ENCODE measurements at places on chromosomes 11 and 22.

DNA sequence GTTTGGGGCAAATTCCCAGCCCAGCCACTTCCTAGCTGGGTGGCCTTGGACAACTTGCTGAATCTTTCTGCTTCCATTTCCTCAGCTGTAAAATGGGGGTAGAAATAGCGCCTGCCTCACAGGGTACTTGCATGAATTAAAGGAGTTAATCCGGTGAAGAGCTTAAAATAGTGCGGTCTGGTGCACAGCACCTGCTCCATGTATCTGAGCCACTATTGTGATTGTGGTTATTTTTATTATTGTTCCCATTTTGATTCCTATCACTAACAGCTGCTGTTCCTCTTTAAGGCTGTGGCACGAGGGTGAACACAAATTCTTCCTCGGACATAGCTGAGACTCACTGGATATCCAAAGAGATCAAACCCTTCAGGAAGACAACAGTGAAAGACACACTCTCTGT, 46.9 kb upstream of the TP53I11 start:
- DNase-seq = no peak

- no peak for DNase-seq
Observed at GRCh38 chr22:39250131-39250530, 5.3 kb upstream of the PDGFB start.

DNA sequence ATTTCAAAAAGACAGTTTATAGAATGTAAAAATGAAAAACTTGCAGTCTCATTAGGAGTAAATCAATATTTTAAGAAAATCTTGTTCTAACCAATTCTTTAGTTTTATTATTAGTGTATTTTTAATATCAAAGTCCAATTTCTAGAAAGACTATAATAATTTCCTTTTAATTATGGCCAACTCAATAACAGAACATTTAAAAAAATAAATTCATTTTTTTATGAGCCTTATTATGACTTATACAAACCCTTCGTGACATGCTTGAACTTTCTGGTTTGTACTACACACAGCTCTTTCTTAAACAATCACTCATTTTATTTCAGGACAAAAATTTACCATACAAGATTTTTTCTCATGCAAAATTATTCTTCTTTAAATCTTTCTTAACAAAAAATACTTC, 11.7 kb upstream of the MRGPRE start:
- DNase-seq = no peak

DNA sequence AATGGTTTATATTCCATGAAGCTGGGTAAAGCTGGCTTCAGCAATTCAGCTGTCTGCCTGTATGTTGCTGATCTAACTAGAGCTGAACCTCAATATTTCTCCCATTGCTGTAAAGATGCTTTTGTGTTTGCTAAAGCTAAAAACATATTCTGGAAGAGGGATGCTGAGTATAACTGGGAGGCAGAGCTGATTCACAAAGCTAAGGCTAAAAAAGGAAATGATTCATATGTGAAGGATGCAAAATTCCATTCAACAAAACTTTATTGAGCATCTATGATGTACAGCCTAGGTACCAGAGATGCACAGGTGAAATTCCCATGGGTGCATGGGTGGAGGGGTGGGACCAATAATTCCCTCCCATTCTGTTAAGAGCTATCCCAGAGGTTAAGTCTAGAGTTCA, 193.9 kb downstream of the KIF18A start:
- DNase-seq = no peak

DNA sequence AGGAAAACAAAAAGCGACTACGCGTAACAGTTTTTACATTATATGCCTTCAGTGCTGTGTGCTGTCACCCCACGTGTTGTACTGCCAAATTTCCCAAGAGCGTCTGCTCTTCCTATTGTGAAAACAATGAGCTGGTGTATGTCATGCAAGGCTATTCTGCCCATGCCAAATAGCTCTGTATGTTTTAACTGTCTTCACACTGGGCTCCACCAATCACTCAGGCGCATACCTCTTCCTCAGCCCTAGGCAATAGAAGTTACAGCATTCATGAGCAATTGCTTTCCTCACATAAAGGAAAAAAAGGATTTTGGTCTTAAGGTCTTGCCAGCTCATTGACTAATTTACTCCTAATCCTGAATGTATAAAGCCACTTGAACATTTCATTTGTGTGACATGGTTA, 606.8 kb downstream of the NTM start:
- no peak for DNase-seq

DNA sequence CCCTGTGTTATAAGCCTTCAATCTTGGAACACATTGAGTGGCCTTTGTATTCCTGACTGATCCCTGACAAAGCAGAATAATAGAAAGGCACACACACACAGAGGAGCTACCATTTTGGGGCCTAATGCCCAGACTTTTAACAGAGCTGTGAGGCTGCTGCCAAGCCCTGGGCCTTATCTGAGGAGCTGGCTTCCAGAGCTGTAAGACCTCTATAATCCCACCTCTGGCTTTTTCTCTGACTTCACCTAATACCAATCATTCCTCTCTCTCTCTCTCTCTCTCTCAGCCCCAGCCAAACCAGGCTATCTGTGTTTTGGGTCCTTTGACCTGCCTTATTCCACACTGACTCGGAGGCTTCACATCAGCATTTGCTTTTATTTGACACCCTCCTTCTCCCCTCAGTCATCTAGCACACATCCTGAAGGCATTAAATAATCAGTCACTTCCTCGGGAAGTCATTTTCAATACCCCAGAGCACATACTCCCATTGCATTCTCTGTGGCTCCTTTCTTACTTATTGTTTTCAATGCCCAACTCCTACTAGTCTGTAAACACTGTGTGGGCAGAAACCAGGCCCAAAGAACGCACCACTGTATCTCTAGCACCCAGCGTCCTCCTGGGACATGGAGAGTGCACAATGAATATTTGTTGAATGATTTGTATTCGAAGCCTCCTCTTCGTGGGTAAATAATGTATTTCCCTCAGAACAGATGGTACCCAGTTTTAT, 21.2 kb upstream of the TRIM44 start:
- no peak for DNase-seq
